ENCODE measurements at places on chromosomes 6 and 20. TPM values are rescaled to one million over a fixed set of nuclear protein-coding genes. Genes with fewer than 3 reads are reported as not detected.

- peak; percentile 90 for DNase-seq
Observed at GRCh38 chr6:149963212-149963461, 606 bp upstream of the ULBP1 start.

ZKSCAN8 gene
- total RNA-seq: 25.7 TPM

DNA sequence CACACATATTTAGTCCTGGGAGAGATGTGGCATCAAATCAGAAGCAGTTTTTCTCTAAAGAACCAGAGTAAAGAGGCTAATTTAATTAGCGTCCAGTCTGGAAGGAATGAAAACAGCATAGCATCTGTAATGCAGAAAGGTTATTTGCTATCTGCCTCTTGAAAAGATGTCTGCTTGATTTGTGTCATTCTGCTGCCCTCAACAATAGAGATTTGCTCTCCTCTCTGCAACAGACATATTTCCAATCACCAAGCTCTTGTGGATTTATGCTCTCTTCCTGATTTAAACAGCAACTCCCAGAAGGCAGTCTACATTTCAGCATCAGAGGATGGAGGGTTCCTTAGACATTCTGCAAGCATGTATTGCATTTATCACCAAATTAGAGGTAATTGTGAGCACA, 53.5 kb upstream of the AKAP12 start:
- no peak for DNase-seq

DNA sequence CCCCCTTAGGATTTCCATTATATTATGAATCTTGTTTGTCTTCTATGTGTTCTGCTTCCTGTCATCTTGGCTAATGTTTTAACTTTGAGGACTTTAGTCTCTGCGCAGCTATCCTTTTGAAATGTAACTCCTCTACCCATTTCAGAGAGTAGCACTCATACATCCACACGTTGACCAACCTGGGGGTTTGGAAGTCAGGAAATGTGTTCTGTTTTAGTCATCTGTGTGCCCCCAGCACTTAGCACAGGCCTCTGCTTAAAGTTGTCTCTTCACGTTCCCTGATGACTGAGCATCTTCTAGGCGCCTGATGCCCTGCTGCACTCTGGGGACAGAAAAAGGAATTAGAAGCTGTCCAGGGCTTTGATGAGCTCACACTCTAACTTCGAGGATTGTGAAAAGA, 47.9 kb downstream of the HMGN3 start:
- no peak for DNase-seq

SRSF6 gene
- total RNA-seq: 70.1 TPM

- no peak for DNase-seq
Observed at GRCh38 chr6:127880429-127880828, 20.4 kb downstream of the THEMIS start.

- DNase-seq: no peak
Observed at GRCh38 chr6:155452576-155452975, 3.1 kb downstream of the NOX3 start.

GRCh38 chr6:73180763-73181619, 44.3 kb downstream of the KHDC1L start:
- no peak for DNase-seq

DNA sequence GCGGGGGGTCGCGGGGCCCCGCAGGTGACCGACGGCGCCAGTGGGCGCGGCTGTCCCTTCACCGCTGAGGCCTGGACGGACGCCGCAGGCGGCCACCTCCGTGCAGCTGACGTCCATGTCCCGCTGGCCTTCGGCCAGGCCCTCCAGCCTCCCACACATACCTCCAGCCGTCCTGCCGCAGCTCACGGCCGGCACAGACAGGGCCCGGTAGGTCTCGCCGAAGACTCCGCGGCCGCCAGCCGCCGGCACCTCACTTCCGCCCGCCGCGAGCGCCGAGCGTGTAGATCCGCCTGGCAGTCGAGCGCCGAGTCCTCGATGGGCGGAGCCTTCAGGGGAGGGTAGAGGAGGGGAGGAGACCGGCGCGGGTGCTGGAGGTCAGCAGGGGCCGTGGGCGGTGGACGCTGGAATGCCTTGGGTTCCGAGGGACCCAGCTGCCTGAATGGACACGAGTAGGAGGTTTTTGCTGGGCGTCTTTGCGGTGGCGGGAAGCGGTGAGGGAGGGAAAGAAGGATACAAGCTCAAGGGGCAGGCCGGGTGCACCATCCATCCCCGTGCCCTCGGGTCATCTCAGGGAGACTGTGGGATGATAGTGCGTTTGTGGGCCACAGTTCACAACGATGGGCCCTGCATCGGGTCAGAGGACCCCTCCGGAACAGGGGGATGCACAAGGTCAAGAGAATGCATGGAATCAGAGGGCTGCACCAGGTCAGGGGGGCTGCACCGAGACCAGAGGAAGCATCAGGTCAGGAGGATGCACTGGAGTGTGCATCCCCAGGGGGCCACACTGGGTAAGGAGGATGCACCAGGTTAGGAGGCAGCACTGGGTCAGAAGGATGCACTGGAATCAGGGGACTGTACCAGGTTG, at the start of gene EXOC2:
EXOC2 (minus strand) TSS at position 282 of the 865 bp plus-strand sequence. CDS start 55,321 bp downstream, outside the sequence.
- DNase-seq: peak; percentile 98

DNA sequence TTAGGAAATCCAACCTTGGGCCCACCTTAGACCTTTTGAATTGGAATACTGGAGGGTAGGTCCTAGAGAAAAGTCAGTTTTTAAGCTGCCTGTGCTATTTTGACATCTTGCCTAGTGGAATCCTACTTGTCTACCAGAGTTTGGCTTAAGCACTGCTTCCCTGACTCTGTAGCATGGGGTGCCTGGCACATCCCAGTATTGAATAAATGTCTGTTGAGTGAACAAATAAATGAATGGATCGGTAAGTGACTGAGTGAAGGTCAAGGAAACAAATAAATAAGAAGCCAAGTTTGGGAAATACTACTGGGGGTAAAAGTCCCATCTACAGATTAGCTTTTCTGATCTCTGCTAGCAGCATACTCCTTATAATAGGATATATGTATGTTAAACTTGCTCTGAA, 140.5 kb downstream of the FNDC1 start:
- no peak for DNase-seq

RUNX2 gene
- total RNA-seq: 35.4 TPM

CYP24A1 gene
- total RNA-seq: not detected

BPI gene
- not detected for total RNA-seq

PNLDC1 gene
- total RNA-seq: not detected

SRPK1 gene
- 39.5 TPM for total RNA-seq

TSHZ2 gene
- total RNA-seq: 3.6 TPM

MUCL3 gene
- not detected for total RNA-seq

DNA sequence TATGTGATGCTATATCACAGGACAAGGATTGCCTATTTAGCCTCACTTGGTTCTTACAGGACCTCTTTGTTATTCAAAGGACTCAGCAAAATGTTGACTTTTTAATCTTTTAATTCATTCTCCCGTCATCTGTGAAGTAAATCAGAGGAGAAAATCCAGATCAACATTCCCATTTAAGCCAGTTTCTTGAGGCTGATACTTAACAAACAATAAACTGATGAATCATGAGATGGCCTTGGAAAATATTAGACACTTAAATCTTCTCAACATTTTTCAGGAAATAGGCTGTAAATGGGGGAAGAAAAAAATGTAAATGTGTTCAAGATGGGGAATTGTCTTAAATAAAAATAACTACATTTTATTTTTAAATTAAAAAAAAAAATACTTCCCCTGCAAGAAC, 55.9 kb upstream of the UBR2 start:
- peak; percentile 54 for DNase-seq

COL9A3 gene
- not detected for total RNA-seq

OR12D2 gene
- total RNA-seq: not detected

L3MBTL3 gene
- 8.7 TPM for total RNA-seq

- no peak for DNase-seq
Observed at GRCh38 chr6:40946738-40947301, 92.2 kb downstream of the UNC5CL start.
